Activated effector memory CD4-positive, alpha-beta T cell treated with Interleukin-2 at 50 U/mL for 16 hours (primary cell): ENCODE measurements at places on chromosomes 2 and 18.
A peak's percentile ranks its signal among the peaks of the same experiment; 100 is the strongest.

DNA sequence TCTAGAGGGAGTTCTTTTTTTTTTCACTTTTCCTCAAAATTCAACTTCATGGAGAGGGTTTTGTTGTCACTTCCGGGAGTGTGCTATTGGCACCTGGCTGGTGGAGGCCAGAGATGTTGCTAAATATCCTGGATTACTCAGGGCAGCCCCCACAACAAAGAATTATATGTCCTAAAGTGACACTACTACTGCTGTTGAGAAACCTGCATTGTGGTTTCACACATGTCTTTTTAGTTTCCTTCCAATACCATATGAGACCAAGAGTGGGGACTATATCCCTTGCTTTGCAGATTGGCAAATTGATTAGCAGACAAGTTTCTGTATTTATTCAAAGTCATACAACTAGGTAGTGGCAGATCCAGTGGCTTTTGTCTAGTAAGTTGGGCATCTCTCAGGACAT, 826.8 kb downstream of the TRIB2 start:
- DNase-seq = no peak

DNA sequence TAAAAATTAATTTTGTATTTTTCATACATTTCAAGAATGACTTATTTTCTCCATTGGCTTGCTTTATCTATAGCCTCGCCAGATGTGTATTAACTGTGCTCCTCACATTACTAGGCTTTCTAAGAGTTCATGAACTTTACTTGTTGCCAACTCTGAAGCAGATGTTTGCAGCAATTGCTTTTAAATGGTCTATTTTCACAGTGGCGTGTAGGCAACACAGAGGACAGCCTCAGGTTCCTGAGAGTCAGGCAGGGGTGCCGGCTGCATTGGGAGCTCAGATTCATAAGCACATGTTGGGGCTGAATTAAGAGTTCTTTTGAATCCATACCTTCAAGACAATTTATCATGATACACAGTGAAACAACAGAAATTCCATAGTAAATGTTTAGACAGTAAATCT, 179.2 kb upstream of the PXDN start:
- DNase-seq = no peak

DNA sequence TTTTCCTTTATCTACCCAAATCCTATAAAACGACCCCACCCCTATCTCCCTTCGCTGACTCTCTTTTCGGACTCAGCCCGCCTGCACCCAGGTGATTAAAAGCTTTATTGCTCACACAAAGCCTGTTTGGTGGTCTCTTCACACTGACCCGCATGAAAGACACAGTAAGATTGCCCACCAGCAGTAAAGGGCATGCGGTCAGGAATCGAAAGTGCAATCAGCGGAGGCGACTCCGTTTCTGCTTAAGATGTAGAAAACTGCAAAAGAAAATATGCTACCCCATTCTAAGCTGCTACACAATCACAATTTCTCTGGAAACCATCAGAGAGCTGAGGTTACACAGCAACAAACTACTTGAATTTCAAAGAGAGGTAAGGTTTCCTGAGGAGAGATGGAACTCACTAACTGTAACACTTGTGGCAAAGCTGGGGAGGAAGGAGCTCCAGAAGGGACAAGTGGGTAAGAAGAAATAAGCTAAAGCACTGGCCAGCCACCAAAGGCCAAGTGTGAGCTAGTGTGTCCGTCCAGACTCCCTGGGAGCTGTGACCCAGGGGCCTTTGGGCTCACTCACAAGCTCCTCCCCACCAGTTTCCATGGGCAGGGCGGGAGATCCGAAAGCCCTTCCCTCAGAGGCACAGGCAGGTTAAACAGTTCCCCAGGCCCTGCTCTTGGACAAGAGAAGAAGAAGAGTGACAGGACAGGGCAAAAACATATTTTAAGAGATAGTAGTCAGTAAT, 72.8 kb upstream of the TGFA start:
- no peak for DNase-seq

GRCh38 chr2:191008286-191008685, 5.7 kb downstream of the STAT1 start:
- no peak for DNase-seq

DNA sequence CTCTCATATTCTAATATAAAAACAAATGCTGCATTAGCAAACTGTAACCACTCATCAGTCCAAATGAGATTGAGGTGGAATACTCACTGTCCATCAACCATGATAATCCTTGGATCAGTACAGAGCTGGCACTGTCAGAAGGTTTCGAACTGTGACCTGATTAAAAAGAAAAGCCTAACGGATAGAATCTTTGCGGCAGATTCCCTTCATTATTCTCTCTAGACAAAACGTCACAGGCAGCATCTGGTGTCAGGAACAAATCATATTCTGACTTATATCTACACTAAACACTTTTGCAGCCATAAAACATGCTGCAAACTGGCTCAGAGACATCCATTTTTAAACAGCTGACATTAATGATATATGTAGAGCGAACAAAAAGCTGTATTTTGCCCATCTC, 677.7 kb upstream of the NXPH2 start:
- no peak for DNase-seq

DNA sequence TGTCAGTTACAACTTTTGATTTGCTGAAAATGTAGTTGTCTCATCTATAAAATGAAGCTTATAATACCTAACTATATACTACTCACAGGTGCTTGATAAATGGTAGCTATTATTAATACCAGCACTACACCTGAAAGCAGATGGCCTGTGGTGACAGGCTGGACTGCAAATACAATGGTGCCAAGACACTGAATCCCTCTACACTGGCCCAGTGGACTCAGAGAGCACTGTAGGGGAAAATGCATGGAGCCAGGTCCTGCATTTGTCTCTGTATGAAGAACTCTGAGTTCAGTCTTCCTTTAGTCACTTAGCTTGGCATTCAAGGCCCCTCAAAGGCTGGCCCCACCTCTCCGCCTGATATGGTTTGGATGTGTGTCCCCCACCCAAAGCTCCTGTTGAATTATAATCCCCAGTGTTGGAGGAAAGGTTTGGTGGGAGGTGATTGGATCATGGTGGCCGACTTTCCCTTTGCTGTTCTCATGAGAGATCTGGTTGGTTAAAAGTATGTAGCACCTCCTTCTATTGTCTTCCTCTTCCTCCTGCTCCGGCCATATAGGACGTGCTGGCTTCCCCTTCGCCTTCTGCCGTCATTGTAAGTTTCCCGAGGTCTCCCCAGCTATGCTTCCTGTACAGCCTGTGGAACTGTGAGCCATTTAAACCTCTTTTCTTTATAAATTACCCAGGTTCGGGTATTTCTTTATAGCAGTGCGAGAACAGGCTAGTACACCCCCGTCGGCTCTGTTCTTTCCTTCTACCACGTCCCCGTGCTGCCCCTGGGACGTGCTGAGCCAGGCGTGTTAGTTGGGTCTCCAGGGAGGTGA, 11.1 kb upstream of the NTSR2 start:
- no peak for DNase-seq

- DNase-seq = no peak
Measured at GRCh38 chr2:236177967-236178889, 10.0 kb upstream of the GBX2 start.

- DNase-seq = no peak
Measured at GRCh38 chr2:55888936-55889335, 34.6 kb downstream of the EFEMP1 start.

DNA sequence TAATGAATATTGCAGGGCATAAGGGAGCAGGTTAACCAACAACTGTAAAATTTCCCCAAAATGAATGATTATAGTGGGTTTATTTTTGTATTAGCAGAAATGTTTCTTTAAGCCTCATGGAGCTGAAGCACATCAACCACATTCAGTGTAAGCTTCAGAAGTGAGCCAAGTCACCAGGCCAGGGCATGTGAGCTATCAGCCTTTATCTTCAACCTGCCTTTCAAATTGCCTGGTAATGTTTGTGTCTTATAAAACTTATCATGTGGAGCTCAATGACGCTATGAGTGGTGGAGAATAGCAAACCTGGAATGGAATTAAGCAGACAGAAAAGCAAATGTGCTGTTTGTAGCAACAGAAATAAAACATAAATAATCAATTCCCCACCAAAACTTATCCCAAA, 1068.4 kb downstream of the LRP1B start:
- no peak for DNase-seq

GRCh38 chr2:222239091-222239490, 59.7 kb downstream of the PAX3 start:
- DNase-seq = no peak

GRCh38 chr2:160836755-160837154, 323.5 kb upstream of the TANK start:
- DNase-seq = no peak

DNA sequence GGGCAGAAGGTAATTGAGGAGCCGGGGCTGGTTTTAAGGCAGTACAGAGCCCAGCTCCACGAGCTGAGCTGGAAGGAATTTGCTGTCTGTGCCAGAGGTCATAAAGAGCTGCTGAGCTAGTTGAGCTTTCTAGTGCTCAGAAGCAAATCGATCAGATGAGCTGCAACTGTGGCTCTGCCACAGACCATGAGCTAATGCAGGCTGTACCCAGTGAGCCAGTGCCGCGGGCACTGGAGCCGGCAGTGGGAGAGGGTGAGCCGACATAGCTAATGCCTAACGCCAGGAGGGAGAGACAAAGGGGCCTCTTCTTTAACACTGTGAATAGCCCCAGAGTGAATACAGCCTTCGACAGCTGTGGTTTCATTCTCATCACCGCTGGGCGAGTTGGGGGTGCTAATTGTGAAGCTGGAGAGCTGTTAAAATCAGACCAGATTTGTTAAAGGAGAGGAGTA, 410.1 kb upstream of the TCF4 start:
- no peak for DNase-seq

- no peak for DNase-seq
Measured at GRCh38 chr2:174590928-174591648, 6.5 kb downstream of the WIPF1 start.

GRCh38 chr2:105744091-105744908, 412 bp upstream of the NCK2 start:
- DNase-seq = peak; percentile 54

GRCh38 chr18:23498877-23499276, 4.4 kb upstream of the RMC1 start:
- DNase-seq = peak; percentile 51

GRCh38 chr2:80080957-80081356, 223.6 kb downstream of the LRRTM1 start:
- no peak for DNase-seq

DNA sequence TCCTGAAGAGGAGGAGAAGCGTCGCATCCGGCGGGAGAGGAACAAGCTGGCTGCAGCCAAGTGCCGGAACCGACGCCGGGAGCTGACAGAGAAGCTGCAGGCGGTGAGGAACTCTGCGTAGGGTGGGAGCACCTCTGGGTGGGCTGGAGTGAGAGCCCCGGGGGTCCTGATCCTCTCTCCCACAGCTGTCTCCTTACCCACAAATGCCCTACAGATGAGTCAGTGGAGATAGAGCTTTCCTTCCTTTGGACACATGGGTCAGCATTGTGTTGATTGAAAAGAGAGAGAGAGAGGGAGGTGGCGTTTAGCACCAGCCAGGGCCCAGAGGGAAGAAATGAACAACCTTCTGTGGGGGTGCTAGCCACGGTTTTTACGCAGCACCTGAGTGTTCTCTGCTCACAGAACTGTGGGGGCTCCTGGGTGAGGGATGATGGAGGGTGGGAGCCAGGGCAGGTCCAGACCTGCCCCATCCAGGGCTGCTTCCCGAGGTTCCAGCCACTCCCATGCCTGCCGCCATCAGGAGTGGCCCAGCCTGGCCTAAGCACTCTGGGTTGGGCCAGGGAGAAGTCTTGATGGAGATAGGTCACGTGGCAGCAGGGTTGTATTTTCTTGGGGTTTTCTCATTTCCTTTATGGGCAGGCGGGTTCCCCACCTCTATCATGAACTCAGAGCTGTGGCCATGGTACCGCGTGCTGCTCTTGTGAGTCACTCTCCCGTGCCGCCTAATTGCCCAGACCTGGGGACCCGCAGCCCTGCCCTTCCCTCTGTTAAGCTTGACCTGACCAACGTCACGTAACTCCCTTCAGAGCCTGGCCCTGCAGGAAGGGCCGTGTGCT, 16.3 kb downstream of the FOSL2 start:
- peak; percentile 62 for DNase-seq

- DNase-seq = no peak
Measured at GRCh38 chr2:166439078-166439477, 55.0 kb downstream of the SCN7A start.

- no peak for DNase-seq
Measured at GRCh38 chr2:114083717-114084387, 194.0 kb downstream of the ACTR3 start.

GRCh38 chr2:121599963-121600651, 49.2 kb downstream of the CLASP1 start:
- DNase-seq = no peak

GRCh38 chr2:58680755-58681310, 439.7 kb upstream of the FANCL start:
- DNase-seq = no peak
